ENCODE measurements at places on chromosomes 13 and 19.

DNA sequence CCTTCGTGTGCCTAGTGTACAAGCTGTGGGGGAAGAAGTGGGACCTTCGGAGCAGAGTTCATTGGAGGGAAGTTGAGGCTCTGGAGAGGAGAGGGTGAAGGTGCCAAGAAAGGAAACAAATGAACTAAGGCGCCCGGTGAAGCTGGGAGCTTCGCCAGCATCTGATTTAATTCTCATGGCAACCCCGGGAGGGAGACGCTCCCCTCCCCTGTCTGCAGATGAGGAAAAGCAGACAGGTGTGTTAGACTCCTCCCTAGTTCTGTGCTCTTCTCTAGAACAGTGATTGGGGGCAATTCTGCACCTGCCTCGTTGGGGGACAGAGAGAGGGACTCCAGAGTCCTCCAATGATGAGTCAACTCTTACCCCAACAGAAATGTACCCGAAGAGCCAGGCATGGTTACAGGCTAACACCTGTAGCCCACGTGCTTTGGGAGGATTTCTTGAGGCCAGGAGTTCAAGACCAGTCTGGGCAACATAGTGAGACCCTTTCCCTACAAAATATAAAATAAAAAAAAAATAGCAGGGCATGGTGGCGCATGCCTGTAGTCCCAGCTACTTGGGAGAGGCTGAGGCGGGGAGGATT is 4.2 kb downstream of the SSC5D start:
- no peak for DNase-seq

- no peak for DNase-seq
These were observed 1306.9 kb downstream of the UQCRFS1 start for GRCh38 chr19:27906081-27906480.

DNA sequence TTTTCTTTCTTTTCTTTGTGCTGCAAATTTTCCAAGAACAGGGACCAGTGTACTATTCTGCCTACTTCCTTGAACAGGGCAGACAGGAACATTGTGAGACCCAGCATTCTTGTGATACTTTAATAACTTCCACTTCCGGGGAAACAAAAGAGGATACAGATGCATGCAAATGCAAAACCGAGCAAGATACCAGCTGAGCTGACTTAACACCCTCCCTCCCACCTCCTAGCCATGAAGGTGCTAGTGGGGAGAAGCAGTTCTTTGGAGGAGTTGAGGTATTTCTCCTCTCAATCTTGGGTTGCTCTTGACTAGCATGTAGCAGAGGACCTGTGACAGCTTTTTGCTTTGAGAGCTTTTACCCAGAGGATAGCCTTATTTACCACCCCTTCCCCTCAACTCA is 111.2 kb downstream of the KLF5 start:
- DNase-seq: no peak

- no peak for DNase-seq
These were observed 88.2 kb upstream of the ARGLU1 start for GRCh38 chr13:106656186-106656585.

Data from stimulated activated CD8-positive, alpha-beta memory T cell treated with anti-CD3 and anti-CD28 coated beads, Interleukin-4, amount 100 ng/mL, for 1 hour (primary cell).